NCI-H2029 (cell line): ENCODE measurements at places on chromosomes 11 and 22.
A peak's percentile ranks its signal among the peaks of the same experiment; 100 is the strongest.

DNA sequence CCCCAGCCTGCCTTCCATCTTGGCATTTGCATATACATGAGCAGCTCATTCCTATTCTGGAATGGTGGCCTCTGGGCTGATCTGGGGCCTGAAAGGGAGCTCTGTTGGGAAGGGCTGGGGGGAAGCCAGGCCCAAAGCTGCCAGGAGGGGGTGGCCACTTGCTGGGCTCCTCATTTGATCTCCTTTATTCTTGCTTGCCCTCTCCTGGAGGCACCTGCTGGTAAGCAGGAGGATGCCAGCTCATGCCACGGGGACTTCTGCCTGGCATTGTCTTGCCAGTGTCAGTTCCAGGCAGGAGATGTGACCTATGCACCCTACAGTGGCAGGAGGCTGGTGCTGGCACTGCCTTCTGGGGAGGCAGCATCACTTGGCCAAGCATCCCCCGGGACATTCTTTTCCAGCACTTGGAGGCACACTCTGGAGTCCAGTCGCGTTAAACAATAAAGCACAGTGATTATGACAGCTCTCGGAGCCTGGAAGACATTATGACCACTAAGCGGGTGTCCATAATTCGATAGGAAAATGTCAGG is 128.3 kb downstream of the NTM start:
- no peak for DNase-seq

- DNase-seq = peak; percentile 77
These were observed at the start of gene PKP3 for GRCh38 chr11:394034-394857. TSS of gene PKP3 (plus strand) at chr11:394209. CDS start at chr11:394293, 84 bp downstream.

DNA sequence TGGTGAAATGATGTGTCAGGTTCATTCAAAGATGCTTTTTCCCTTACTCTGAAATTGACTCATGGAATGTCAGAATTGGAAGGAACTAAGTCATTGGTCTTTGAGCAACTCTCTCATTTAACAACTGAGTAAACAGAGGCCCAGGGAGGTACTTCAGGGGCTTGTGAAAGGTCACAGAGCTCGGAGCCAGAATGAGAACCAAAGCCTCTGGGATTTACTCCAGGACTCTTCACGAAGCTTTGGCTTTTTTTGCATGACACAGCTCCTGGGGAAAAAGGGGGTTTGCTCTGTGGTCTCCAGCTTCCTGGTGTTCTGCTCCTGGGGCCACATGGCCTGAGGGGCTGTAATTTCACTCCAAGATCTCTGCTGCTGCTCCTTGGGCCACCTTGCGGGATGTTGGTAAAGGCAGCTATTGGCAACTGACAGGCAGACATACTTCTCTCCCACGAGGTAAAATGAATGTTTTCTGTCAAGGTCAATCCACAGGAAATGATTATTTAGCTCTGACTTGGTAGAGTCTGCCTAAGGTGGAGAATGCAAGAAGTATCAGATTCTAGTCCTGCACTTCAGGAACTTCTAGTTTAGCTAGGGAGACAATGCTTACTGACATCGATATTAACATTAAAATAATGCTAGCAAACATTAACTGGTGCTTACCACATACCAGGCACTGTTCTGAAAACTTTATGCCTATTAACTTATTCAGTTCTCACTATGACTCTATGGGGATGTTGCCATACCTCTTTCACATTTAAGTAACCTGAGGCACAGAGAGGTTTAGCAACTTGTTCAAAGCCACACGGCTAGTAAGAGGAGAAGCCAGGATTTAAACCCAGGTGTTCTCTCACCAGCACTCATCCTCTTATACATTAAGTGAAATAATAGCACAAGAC is 16.1 kb downstream of the PKNOX2 start:
- no peak for DNase-seq

- no peak for DNase-seq
These were observed 6.1 kb upstream of the PNPLA3 start for GRCh38 chr22:43917521-43917920.

- no peak for DNase-seq
These were observed 13.5 kb downstream of the PIK3IP1 start for GRCh38 chr22:31278626-31279326.

- no peak for DNase-seq
These were observed 189.6 kb upstream of the CCDC90B start for GRCh38 chr11:83475760-83476159.

DNA sequence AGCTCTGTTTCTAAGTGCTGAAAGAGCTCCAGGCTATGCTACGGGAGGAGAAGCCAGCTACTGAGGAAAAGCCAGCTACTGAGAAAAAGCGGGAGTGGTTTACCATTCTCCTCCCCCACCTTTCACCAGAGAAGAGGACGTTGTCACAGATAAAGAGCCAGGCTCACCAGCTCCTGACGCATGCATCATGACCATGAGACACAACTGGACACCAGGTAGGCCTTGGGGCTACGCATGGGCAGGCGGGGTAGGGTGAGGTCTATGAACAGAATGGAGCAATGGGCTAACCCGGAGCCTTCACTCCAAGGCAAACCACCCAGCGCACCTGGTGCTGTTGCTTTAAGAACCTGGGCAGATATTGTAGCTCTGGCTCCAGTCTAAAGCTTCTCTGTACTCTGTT is 1.1 kb downstream of the IL18BP start:
- DNase-seq = peak; percentile 46

DNA sequence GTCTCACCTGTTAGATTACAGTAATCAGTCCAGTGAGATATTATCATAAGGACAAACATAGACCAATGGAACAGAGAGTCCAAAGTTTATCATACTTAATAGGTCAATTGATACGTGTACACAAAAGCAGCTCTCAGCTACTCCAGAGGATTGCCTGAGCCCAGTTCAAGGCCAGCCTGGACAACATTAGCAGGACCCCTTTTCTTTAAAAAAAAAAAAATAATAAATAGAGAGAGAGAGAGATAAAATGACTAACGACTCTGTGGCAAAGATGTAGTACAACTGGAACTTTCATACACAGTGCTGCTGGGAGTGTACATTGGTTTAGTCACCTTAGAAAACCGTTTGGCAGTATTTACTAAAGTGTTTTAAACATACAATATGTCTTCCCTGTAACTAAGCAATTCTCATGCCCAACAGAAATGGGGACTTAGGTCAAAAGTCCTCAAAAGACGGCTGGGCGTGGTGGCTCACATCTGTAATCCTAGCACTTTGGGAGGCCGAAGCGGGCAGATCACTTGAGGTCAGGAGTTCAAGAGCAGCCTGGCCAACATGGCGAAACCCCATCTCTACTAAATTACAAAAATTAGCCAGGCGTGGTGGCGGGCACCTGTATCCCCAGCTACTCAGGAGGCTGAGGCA is 10.6 kb downstream of the SNX32 start:
- DNase-seq = no peak

GRCh38 chr11:20042045-20042639 is 118.1 kb downstream of the DBX1 start:
- no peak for DNase-seq

- DNase-seq = no peak
These were observed 20.2 kb downstream of the CELF1 start for GRCh38 chr11:47532597-47533213.

DNA sequence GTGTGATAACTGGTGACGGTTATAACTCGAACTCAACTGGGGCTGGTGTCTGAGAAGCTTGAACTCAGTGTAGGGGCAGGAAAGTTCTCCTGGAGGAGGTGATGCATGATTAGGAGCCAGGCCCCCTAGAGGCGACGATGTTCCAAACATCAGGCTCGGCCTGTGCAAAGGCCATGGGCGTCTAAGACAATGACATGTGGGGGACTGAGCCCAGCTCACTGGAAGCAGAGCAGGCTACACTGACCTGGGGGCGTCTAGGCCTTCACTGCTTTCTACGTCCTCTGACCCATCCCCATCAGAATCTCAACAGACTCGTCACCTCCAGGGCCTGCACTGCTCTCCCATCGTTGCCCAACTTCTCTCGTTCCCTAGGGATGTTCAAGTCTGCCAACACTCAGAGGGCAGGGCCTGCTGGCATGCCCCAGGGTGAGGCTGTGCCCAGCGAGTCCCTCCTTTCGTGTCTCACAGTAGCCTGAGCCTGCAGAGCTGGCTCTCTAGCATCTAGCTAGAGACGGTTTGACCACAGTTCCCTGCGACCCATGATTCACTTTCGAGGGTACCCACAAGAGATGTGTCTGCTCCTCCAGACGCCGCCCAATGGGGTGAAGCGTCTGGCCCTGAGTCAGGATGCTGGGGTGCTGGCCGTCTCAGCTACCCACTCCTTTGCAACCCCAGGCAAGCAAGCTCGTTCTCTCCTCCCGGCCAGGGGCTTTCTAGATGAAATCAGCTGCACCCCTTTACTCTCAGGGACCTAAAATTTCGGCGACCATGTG is 1.1 kb upstream of the ATG16L2 start:
- DNase-seq = no peak

GRCh38 chr22:38524429-38524828 is 18.3 kb upstream of the DDX17 start:
- no peak for DNase-seq

- no peak for DNase-seq
These were observed 631.4 kb upstream of the LUZP2 start for GRCh38 chr11:23865341-23865975.

- no peak for DNase-seq
These were observed 119.5 kb upstream of the NARS2 start for GRCh38 chr11:78694152-78694551.

- DNase-seq = no peak
These were observed 68.9 kb upstream of the POU2AF2 start for GRCh38 chr11:111176603-111177002.

DNA sequence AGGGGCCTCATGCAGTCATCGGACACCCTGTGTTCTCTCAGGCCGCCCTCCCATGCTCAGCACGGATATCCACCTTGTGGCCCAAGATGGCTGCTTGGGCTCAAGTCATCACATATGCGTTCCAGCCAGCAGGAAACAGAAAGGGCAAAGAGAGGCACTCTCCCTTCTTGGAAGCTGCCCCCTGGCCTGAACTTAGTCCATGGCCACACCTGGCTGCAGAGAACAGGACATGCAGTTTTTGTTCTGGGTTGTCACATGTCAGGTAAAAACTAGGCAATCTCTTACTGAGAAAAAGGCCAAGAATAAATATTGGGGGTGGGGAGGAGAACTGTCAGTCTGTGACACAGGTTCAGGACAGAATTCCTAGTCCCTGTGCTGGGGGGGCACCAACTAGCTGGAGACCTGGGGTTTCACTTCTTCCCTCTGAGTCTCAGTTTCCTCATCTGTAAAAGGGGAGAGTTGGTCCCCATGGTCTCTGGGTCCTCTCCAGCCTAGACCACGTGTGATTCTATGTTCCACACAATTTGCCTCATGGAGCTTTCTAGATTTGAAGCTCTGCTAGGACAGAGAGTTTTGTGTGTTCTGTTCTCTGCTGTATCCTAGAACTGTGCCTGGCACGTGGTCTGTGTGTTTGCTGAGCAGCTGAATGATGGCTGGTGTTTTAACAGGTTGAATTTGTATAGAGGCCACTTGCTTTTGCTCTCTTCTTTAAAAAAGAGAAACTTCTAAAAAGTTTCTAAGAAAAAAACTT is 107.2 kb upstream of the ANO1 start:
- no peak for DNase-seq

DNA sequence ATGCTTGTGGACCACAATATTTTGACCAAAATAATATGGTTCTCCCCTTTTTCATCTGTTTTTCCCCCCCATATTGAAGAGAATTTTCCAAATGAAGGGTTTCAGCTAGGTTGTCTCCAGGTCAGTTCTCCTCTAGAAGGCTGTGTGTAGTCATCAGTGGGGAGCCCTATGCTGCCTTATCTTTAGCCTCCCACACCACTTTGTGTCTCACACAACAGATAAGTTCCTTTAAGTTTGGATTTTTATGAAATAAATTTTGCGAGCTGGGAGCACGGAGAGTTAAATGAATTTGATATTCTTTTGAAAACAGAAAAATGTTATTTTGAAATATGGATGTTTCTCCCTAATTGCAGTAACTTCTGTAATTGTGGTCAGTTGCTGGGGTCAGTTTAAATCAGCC is 28.9 kb downstream of the PAX6 start:
- DNase-seq = no peak

DNA sequence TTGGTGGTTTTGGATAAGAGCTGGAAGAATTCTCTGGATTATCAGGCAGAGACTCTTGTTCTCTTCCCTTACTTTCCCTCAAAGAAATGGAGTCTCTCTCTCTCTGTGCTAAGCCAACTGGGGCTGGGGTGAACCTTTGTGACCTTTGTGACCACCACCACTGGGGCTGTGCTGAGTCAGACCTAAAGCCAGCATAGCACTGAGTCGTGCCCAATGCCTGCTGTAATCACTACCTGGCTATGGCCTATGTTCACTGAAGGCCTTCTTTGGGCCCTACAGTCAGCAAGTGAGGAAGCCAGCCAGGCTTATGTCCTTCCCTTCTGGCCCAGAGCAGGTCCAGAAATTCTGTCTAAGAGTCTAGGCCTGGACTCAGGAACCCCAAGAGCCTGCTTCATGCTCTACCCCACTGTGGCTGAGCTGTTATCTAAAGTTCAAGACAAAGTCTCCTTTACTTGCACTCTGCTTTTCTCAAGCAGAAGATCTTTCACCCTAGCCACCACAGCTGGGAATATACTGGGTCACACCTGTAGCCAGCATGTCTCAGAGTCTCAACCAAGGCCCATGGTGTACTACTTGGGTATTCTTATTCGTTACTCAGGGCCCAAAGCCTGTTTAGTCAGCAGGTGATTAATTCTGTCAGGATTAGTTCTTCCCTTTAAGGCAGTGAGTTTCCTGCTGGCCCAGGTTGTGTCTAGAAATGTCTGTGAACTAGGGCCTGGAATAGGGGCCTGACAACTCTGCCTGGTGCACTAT is 86.0 kb downstream of the EHF start:
- no peak for DNase-seq

DNA sequence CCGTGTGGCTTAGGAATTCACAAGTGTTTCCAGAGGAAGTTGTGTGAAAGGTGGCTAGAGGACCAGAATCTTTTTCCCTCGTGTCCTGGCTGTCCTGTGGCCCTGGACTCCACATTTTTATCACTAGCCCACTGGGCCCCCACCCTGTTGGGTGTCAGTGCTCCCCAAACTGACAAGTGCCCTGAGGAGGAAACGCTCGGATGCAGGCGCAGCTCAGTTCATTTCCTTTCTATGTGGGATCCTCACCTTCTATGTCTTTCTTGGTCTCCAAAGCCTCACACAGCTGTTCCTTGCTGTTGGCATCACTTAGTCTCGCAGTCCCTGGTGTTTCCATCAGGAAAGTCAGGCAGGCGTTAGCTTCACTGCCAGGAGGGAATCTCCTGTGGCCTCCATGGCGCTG is 68.0 kb upstream of the KCNQ1OT1 start:
- DNase-seq = no peak

DNA sequence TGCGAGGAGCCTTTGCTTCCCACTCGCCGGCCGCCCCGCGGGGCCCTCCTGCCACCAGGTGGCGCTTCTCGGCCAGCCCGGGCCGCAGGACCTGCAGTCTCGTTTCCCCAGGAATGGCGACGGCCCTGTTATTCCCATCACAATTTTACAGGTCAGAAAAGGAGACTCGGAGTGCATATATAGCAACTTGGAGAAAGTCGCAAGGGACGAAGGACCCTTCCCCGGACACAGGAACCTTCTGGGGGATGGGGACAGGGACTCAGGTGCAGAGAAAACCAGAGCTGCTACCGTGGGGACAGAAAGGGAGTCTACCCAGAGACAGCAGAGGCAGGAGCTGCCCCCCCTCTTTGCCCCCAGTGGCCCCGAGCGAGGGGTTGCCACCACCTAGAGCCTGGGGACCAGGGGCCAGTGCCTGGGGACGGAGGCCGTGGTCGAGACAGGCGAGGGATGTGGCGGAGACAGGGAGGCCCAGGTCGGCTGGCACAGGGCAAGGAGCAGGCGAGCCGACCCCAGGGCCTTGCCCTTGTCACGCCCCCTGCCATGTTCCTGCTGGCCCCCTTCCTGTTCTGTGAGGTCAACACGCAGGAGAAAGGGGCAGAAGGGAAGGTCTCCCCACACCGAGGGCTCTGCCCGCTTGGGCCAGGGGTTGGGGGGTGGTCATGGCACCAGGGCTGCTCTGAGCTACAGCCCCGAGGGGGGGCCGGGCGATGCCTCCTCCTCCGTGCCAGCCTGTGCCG is 3.5 kb upstream of the KRTAP5-6 start:
- no peak for DNase-seq
